ENCODE measurements at places on chromosomes 13 and 19.

GRCh38 chr13:26658448-26659385 is 101.2 kb downstream of the WASF3 start:
- DNase-seq, result no peak

- no peak for DNase-seq
These were observed 1337.3 kb downstream of the PCDH9 start for GRCh38 chr13:65892859-65893258.

GRCh38 chr19:12314553-12314952 is 18.9 kb downstream of the ZNF563 start:
- no peak for DNase-seq

DNA sequence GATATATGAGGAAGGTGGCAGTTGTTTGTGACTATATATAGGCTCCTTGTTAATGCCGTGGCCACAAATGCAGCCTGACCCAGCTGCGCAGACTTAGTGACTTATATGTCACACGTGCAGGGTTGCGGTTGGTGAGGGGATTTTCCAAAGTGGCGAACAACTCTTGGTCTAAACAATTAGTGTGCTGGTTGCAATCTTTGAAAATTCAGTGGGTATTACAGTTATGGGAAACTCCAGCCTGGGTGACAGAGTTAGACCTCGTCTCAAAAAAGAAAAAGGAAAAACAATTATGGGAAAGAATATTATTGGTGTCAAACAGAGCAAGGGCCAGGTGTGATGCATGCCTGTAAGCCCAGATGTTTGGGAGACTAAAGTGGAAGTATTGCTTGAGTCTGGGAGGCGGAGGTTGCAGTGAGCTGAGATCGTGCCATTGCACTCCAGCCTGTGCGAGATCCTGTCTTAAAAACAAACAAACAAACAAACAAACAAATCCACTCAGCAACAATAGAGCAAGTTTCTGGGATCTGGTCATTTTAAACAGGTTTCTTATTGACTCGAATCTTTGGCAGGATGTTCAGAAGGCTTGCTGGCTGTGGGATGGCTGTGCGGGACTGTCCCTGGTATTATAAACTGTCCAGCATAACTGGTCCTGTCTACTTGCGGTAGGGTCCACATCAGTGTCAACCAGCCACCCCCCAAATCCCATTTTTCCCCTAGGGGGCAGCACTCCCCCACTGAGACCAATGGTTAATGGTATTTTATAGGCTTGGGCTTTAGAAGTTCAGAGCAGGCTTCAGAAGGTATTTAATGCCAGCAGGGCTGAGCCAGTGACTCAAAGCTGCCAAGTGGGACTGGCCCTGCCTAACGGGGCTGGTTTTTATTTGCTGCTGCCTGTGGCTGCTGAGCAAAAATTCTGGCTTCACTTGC is 15.4 kb downstream of the RELB start:
- peak; percentile 54 for DNase-seq

GRCh38 chr13:42110410-42111155 is 62.1 kb downstream of the DGKH start:
- DNase-seq, result peak; percentile 40

DNA sequence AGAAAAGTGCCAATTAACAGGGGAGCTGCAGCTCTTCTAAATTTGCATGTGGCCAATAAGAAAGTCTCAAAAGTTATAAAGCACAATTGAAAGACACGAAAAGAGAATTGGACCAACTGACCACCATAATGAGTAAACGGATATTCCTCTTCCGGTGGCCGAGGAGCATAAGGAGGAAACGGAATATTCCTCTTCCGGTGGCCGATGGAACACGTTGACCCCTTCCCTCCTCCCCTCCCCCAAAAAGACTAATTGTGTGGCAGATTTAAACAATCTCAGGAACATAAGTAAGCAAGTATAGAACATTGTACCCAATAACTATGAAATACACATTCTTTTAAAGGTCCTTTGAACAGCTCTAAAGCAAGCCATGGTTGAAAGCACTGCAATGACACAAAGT is 41.2 kb upstream of the TUBGCP3 start:
- no peak for DNase-seq

GRCh38 chr13:41546372-41547190 is 89.2 kb downstream of the RGCC start:
- no peak for DNase-seq

GRCh38 chr13:78659450-78659730 is 435 bp upstream of the OBI1 start:
- DNase-seq, result no peak

DNA sequence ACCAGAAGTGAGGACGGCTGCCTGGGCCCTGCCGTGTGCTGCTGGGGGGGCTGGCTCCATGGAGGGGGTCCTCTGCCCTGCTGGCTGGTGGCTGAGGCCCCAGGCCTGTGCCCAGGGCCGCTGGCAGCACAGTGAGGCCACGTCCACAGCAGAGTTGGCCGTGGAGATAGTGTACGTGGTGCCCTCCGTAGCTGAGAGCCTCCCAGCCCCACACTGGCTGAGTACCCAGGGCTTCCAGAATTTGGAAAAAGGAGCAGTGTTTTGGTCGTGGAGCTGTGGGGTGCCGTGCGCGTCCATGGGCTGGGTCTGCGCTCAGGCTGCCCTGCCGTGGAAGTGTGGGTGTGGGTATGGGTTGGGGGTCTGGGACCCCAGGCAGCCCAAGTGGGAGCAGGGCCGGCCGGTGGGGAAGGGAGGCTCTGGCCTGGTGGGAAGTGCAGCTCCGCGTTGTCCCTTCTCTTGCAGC is 5.9 kb downstream of the PTBP1 start:
- no peak for DNase-seq

Measured in HAP-1 (cell line).